IMR-90 (cell line): ENCODE measurements at places on chromosomes 7 and 10.

DNA sequence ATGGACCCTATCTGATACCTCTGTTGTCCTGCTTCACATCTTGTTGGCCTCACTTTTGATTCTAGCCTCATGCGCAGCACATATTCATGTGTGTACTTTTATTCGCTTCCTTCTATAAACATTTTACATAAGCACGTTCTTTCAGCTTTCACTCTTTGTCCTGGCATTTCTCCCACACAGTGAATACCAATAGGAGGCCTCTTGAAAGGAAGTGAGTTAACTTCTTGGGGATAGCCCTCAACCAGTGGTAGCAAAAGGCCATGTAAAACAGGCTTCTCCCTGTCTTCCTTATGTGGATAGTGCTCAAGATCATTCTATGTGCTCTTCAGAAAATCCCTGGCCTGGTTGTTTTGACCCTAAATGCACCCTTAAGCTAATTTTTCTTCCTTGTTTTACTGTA lies 633.9 kb upstream of the MBL2 start:
- peak; percentile 8 for DNase-seq

- DNase-seq, result no peak
Measured at GRCh38 chr10:44971434-44971833, 7.2 kb downstream of the DEPP1 start.

GRCh38 chr7:55026867-55027490 lies 8.2 kb downstream of the EGFR start:
- DNase-seq, result peak; percentile 48

GRCh38 chr7:137996386-137996851 lies 5.5 kb downstream of the CREB3L2 start:
- DNase-seq, result peak; percentile 68

DNA sequence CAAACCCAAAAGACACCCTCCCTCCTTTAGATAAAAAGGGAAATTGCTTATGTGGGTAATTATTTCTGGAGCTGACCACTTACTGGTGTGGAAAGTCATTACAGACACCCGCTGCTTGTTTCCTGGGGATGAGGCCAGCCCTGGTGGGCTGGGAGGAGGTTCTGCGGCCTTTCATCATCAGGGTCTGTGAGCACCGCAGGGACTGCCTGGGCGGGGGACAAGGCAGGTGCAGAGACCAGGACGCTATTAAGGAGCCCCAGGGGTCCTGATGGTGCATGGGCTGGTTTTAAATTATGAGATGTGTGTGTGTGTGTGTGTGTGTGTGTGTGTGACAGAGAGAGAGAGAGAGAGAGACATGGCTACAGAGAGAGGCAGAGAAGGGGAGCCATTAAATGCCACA lies 171.2 kb downstream of the DNAJB6 start:
- DNase-seq, result no peak

DNA sequence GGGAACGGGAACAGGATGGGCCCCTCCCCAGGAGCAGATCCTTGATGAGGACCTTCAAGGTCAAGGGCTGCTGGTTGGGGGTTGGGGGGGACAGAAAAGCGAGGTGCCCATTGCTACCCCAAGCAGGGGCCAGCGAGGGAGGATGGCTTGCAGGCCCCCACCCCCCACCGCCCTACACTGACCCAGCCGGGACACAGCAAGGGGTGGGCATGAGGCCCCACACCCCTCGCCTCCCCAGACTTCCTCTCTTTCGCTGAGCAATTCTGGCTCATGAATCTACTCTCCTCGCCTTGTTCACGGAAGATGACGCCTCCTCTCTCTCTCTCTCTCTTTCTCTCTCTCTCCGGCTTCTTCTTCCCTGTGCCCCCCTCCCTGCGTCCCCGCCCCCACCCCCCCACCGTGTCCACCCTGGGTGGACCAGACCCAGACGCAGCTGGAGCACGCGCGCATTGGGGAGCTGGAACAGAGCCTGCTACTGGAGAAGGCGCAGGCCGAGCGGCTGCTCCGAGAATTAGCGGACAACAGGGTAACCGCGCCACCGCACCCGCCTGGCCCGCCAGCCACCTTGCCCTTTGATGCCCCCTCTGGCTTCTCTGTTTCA lies 81.1 kb upstream of the GTF2IRD1 start:
- no peak for DNase-seq

DNA sequence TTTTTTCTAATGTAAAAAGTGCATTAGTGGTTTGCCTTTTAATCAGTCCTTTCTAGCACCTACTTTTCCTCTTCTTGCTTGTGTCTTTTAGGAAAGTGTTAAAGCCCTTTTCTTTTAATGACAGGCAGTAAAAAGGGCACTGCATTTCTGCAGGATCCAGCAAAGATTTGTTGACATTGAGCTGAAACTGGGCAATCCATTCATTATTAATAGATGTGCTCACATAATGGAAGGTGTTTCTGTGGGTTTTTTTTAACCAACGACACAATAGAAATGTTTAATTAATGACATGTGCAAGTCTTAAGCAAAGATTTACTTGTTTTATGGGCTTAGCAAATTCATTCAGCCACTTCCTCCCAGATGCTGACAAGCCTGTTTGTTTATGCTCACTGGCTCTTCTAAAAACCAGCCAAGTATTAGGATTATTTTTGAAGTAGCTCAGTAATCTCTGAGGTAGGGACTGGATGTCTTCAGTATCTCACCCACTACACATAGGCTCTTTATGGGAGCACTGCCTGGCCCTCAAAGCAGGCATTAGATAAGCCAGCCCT lies 1201.1 kb downstream of the SORCS1 start:
- no peak for DNase-seq

DNA sequence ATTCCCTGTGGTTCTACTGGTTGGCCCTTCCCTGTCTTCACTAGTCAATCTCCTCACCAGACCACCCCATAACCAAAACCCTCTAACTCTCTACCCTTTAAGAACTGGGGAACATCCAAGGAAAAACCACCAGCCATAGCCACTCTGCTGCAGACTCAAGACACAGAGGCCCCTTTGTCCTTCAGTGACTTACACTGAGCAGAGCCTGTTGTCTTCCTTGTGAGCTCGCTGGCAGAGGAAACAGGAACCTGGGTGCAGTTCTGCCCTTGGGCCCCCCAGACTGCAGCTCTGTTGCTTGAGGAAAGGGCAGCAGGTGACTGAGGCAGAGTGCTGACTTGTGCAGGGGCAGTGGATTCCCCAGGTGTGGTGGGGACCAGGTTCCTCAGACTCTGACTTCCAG lies 30.6 kb downstream of the ZC3HAV1 start:
- DNase-seq, result no peak

DNA sequence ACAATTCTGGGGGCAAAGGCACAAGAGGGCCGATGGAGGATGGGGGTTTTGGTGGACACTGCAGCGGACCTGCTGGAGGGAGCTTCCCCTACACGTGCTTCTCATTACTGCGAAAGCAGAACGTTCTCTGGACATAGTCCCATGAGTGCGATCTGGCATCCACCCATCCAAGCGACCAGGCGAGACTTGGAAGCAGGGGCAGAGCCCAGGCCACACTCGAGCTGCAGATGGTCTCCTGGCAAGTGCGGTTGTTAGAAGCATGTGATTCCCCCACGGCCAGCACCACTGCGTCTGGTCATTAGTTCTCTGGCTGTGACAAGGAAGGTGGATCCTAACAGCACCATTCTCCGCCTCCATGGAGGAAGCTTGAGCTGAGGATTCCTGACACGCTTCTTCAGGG lies 118.4 kb upstream of the TCERG1L start:
- no peak for DNase-seq

DNA sequence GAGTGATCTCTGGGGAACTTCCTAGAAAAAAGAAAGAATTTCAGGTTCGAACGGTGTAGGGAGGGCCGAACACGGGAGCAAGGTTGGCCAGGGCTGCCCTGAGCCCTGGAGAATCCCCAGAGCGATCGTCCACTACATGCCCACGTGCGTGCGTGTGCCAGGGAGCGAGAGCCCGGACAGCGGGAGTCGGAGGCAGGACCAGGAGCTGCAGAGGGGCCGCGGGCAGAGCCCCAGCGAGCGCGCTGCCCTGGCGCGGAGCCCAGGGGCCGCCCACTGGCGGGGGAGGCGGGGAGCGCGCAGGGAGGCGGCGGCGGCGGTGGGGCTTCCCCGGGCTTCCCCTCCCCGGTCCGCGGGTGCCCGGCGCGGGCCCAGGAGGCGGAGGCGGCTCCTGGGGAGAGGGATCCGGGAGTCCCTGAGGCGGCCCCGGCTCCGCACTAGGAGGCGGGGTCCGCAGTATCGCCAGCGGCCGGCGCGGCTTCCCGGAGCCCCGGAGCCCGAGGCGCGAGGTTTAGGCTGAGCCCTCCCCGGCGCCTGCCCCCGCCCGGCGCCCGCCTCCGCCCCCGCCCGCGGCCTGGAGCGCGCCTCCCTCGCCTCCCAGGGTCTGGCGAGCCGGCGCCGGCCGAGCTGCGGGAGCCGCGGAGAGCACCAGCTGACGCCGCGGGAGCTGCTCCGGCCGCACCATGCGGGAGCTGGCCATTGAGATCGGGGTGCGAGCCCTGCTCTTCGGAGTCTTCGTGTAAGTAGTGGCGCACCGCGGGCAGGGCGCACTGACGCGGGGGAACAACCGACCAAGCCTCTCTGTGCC lies at the start of gene PLPP4:
Gene PLPP4, plus strand, starts transcription at position 602 of the 805 bp plus-strand sequence. Its CDS starts 79 bp downstream, at position 681.
- DNase-seq, result no peak

- no peak for DNase-seq
Measured at GRCh38 chr7:138878856-138879255, 80.9 kb upstream of the ATP6V0A4 start.

DNA sequence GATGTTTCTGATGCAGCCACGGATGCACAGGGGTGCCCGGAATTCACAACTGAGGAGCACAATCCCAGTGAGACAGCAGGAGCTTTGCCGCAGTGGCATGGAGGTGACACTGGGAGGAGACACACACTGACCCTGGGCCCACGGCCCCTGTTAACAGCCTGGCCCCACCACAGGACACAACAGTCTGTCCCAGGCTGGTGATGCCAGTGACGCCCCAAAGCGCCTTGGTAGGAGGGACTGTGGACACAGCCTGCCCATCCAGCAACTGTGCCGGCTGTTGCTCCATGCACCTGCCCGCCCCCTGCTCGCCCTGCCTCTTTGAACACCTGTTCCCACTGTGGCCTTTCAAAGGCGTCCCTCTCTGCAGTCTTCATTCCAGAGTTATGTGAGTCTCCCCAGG lies 49.8 kb downstream of the KLF6 start:
- no peak for DNase-seq

GRCh38 chr10:132187430-132188138 lies 836 bp downstream of the DPYSL4 start:
- DNase-seq, result no peak

GRCh38 chr10:1662438-1663025 lies 74.8 kb downstream of the ADARB2 start:
- no peak for DNase-seq

GRCh38 chr7:45259966-45260646 lies 102.5 kb downstream of the RAMP3 start:
- DNase-seq, result peak; percentile 7

DNA sequence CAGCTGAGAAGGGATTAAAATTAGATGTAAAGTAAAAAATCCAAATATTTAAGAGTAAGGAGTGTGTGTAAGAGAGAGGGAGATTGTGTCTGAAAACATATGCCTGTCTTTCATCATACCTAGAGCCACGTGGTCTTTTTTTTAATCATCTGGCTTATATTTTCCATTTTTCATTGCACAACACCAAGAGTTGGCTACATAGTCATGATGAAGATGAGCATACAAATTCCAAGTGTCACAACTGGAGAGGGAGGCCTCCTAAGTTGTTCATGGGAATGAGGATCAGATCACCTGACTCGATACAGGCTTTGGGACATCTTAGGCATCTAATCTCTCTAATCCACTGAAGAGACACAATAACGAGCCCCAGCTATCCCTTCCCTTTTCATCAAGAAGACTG lies 47.2 kb upstream of the CCDC3 start:
- no peak for DNase-seq

GRCh38 chr10:117967149-117967650 lies 79.5 kb downstream of the RAB11FIP2 start:
- no peak for DNase-seq

- DNase-seq, result no peak
Measured at GRCh38 chr7:1108264-1108920, 20.5 kb downstream of the GPER1 start.

GRCh38 chr7:43933902-43934560 lies 7.8 kb downstream of the UBE2D4 start:
- DNase-seq, result no peak

DNA sequence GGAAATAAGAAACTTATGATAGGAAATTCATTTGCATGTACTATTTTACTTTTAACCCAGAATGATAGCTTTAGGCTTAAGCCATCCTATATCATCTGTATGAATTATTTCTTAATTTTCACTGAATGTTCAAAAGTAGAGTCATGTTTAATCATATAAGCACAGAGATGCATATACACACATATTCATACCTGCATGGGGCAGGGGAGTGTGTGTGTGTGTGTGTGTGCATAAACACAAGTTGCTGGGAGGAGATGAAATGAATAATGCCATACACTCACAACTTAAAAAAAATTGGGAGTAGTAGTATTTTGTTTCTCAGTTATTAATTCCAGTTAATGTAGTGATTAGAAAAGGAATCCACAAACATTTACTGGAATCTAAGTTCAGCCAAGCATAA lies 83.1 kb upstream of the IKZF1 start:
- DNase-seq, result no peak

DNA sequence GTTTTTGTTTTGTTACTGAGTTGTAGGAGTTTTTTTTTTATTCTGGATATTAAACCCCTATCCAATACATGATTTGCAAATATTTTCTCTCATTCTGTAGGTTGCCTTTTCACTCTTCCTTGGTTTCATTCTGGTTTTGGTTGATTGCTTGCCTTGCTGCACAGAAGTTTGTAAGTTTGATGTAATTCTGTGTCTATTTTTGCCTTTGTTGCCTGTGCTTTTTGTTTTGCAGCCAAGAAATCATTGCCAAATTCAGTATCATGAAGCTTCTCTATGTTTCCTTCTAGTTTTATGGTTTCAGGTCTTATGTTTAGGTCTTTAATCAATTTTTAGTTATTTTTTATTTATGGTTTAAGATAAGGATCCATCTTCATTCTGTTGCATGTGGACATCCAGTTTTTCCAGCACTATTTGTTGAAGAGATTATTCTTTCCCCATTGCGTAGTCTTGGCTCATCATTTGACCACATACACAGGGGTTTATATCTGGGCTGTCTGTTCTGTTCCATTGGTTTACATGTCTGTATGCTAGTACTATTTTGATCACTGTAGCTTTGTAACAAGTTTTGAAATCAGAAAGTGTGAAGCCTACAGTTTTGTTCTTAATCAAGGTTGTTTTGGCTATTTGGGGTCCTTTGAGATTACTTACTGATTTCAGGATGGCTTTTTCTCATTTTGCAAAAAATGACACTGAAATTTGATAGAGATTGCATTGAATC lies 26.4 kb downstream of the BMPR1A start:
- DNase-seq, result no peak

GRCh38 chr7:117383483-117384189 lies 43.7 kb downstream of the ASZ1 start:
- no peak for DNase-seq

GRCh38 chr7:145050415-145050814 lies 214.6 kb upstream of the TPK1 start:
- no peak for DNase-seq

GRCh38 chr10:370449-370825 lies 235.2 kb downstream of the ZMYND11 start:
- peak; percentile 65 for DNase-seq
